ENCODE measurements at places on chromosomes 5 and 9.

DNA sequence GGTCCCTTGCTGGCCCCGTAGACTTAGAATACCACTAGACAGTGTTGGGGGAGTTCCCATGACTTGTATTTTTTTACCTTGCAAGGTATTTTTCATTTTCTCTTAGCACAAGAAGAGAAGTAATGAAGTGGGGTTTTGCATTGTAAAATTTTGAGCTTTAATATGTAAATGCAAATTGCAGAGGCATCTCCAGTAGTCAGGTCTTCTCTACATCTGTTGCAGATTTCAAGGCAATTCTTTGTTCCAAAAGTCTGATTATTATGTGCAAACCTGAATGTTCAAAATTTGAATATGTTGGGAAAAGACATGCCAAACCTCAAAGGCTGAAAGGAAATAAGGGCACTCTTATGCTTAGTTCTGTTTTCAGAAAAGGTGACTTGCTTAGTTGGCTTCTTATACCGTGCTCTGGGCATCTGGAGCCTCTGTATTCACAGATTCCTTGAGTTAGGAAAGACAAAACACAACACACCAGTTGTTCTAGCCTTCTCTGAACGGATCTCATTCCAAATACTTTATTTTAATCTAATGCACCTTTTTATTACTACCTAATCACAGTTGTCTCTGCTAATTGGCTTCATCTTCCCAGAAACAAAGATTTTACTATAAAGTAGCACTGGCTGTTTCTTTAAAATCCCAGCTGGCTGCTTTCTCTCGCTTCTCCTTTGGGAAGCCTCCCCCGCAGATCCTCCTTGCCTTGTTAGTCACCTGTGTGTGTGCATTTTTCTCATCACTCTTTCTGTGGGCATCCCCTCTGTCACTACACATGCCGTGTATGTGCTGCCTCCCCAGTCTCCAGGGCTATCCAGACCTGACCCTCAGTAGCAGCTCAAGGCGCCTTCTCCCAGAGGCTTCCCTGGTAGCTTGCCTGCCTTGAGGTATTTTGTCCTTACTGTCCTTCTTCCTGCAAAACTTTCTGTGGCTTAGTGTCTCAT is 138.2 kb downstream of the TLE4 start:
- DNase-seq: no peak

DNA sequence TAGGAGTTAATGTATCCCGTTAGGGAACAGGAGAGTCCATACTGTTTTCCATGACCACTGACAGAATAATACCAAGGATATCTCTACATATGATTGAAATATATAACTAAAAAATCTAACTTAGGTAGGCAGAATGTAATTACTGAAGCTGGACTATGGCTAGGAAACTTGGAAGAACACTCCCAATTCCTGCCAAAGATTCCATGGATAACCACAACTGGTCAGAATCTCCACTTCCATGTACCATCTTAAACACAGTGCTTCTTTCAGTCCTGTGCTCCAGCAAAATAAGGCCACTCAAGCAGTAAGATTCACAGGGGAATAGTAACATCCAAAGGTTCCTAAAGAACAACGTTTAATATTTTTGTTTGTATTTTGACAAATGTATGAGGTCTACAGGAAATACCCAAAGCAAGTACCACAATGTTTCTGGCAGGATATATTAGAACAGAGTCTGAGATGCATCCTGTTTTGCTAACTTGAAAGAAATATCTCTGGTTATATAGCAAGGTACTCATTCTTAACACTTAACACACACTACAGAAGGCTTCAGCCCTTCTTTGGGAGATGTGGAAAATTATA is 295.0 kb downstream of the ADAMTS6 start:
- no peak for DNase-seq

GRCh38 chr9:32742296-32742695 is 41.0 kb upstream of the TMEM215 start:
- no peak for DNase-seq

DNA sequence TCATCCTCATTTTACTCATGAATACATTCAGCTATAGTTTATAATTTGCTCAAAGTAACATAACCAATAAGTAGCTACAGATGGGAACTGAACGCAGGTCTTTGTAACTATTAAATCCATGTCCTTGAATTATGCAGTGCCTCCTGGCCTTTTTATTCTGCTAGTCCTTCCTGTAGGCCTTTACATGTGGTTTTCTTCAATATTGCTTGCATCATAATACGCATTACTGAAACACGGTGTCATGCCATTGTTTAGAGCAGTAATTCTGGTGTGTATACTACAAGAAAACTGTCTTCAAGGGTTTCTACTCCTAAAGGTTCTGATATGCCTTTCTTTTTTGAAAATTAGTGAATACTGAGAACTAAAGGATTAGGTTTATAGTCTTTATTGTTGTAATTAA is 20.7 kb downstream of the CWC27 start:
- DNase-seq: no peak

DNA sequence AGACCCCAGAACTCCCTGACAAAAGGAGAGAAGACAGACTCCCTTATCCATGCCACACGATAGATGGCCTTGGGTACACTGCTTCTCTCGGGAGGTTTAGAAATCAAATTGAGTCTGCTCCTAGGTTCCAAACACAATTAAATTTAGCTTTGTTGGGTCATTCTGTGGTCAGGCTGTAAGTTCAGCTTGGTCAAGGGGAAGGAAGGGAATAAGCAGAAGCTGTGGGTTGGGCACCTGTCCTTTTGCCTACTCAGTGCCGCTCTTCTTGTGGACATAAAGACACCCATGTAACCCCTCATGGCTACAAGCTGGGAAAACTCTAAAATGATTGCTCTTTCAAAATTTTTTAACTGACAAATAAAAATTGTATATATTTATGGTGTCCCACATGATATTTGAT is 19.1 kb upstream of the AK3 start:
- DNase-seq: no peak

DNA sequence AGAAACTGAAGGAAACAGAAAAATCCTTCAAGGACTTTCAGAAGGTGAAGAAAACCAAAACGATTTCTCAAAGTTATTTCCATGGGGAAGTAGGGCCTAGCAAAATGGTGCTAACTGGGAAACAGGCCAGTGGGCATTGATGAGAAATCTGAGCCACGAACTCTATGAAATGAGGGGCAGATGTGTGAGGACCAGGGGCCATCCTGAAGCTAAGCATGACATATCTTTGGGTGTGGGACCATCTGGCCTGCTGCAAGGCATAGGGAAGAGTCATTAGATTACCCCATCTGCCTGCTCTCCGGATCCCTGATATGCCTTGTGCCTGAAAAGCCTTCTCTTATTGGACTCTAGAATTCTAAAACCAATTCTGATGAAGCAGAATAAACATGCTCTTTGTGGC is 143.8 kb downstream of the PALM2AKAP2 start:
- no peak for DNase-seq

DNA sequence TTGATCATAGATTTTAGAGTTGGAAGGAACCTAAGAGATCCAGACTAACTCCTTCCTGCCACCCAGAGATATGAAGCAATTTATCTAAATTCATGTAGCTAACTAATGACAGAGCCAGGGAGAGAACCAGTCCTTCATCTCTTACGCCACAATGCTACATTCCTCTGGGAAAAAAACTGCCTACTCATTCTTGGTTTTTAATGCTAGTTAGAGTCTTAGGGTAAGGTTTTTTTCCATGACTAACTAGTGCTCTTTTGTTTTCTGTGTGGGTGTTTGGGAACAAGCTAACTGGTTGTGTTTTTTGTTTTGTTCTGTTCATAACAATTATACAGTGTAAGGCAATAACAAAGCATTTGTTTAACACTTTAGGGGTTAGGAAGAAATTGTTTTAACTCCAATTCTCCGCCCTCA is 52.4 kb downstream of the SLC44A1 start:
- DNase-seq: no peak

DNA sequence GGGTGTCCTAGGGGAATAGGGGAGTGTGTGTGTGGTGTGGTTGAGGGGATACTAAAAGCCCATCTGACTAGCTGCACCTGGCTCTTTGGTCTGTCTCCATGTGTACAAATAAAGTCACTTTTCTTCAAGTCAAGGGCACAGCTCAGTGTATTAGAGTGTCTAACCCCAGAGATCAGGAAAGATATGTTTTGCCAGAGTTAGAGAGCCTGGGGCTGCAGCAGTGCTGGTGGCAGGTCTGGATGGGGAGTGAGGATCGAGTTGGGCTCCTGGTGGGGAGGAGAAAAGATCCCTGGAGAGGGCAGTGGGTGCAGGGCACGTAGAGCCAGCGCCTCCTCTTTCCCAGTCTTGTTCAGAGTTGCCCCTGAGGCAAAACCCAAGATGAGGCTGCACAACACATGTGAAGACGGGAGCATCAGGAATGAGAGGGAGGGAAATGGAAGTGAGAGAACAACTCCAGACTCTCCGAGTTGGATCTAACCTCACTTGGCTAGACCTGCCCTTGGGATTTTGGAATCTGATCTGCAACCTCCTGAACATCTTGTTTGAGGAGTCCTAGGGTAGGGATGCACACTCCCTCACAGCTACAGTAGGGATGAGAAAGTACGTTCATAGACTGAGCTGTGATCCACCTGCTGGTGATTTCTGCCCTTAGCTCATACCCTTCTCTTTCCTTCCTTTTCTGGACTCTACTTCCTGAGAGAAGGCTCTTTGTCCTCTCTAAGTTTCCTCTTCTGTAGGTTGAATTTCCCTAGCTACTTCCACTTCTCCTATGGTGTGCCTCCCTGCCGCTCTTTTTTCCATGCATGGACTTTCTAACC is 309.9 kb downstream of the ZSWIM6 start:
- DNase-seq: no peak

DNA sequence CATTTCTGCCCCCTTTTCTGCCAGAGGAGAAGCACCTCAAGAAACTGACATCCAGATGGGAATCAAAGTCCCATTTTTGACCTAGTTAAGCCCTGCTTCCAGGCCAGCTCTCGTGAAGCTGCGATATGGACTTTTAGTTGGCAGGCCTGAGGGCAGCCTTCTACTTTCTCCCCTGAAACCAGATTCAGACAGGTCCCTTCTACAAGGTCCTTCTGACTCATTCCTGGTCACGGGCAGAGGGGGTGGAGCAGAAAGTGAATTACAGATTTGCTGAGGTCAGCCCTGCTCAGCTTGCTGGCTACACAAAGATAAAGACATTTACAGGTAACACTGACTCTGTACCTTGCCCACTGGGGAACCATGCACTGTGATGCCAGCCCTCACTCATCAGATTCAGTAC is 52.8 kb upstream of the TUT7 start:
- DNase-seq: no peak

- DNase-seq: no peak
Observed at GRCh38 chr5:173775261-173776197, 112.6 kb upstream of the CPEB4 start.

DNA sequence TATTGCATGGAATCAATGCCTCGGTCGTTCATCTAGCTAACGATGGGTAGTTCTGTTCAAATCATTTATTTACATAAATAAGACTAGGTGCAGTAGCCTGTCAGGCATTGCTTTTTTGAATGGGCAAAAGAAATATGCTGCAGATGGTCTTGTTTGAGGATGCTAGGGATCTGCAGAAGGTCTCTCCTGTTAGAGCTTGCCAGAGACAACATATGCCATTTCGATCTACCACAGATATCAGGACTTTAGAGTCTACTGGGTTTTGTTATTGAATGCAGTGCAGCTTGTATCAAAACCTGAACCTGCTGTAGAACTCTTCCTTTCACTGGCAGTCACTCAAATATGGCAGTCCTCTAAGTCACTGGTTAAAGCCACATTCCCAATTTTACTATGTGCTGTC is 381.1 kb upstream of the CDH10 start:
- DNase-seq: no peak

GRCh38 chr9:137832830-137833590 is 44.6 kb upstream of the CACNA1B start:
- DNase-seq: no peak

DNA sequence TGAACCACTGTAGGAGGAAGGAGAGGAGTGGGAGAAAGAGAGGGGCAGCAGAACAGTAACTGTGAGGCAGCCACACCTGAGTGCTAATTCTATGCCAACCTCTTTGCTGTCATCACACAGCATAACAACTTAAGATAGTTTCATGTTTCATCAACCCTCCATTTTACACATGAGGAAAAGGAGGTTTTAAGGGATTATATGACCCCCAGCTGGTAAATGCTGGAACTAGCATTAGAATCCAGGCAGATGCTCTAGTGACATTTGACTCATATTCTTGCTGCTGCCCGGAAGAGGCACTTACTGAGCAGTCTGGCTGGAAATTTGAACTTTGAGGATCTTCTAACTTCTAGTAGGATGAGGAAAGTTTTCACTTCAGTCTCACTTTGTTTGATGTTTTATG is 24.1 kb upstream of the VLDLR start:
- no peak for DNase-seq

DNA sequence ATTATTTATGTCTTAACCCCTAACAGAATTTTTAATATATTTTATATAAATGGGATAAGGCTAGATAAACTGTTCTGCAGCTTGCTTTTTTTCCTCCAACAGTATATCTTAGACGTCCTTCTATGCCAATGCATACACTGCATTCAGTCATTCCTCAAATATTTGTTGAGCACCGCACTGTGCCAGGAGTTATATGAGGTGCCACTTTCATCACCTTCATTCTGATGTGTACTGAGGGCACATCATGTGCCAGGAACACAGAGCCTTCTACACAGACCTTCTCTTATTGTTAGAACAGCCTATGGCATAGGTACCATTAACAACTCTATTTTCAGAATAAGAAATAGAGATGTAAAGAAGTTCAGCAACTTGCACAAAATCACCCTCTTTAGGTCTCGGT is 570.1 kb downstream of the CDK5RAP2 start:
- no peak for DNase-seq

DNA sequence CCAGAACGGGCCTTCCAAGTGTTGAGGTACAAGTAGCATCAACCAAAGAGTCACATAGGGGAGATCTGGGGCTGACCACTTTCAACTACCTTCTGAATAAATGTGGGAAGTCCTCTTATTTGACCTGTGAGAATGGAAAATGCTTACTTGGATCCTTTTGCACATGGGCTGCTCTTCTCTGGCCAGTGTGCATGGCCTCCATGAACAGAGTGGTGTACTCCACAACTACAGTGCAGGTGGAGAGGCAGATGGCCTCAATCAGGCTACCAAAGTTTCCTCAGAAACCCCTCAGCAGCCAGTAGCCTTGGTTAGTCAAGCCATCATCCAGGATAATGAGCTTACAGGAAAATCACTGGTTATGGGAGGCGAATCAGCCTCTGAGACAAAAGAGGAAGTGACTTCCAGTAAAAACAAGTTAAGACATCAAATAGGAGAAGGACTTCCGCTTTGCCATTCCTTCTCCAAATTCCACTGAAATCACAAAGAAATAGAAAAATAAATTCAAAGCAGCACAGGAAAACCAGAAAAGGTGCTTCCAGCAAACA is 18.3 kb upstream of the FCHO2 start:
- no peak for DNase-seq

DNA sequence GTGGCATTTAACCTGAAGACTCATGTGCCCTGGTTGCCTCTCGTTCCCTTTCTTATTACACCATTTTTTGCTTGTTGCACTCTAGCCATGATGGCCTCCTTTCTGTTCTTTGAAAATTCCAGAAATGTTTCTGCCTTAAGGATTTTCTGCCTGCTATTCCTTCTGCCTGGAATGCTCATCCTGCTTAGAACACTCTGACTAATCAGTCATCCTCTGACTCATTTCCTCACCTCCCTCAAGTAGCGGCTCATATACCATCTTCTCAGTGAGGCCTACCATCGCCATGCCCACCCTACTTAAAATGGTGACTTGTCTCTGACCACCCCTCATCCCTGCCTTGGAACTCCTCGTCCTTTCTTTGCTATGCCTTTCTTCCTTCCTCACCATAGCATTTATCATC is 68.8 kb downstream of the KIF4B start:
- DNase-seq: no peak

Measured in GM19239 (cell line).